ENCODE measurements at places on chromosomes 3 and 15.

- no peak for DNase-seq
These were observed 15.3 kb downstream of the ZBTB47 start for GRCh38 chr3:42668793-42669217.

- DNase-seq = peak; percentile 75
These were observed 89.7 kb downstream of the AQP9 start for GRCh38 chr15:58227706-58228543.

GRCh38 chr3:71244153-71244825, 339.2 kb downstream of the FOXP1 start:
- DNase-seq = no peak

DNA sequence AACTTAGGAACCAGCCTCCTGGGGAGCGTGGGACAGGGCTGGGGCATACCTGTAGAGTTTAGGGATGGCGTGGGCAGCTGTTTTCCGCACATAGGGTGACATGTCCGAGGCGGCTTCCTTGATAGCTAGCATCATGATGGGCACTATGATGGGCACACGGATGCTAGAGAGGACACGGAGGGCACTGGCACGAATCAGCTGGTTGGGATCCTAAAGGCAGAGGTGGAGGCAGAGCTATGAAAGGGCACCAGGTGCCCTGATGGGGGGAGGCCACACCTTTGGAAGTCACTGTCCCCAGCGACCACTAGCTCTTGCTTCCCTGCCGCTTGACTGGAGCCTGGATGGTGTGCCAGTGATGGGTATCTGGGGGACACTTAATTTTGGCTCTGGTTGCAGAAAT, 28.3 kb downstream of the AP3B2 start:
- no peak for DNase-seq

- no peak for DNase-seq
These were observed 85.8 kb downstream of the HMG20A start for GRCh38 chr15:77506311-77507142.

Data from WERI-Rb-1 (cell line).